BE2C (cell line): ENCODE measurements at places on chromosomes 12 and 14.

DNA sequence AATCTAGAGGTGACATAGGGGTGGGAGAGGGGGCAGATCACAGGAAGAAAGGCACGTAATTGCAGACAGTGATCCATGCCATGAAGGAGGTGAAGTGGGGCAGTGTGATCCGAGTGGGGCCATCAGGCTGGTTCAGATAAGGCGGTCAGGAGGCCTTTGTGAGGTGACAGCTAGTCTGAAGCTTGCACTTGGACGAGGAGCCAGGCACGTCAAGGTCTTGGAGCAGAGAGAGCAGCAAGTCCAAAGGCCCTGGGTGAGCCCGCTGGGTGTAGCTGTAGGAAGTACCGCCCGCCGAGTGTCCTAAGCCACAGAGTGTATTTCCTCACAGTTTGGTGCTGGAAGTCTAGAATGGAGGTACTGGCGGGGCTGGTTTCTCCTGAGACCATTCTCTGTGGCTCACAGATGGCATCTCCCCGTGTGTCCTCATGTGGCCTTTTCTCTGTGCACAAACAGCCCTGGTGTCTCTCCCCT, 23.6 kb downstream of the RHOF start:
- no peak for DNase-seq

DNA sequence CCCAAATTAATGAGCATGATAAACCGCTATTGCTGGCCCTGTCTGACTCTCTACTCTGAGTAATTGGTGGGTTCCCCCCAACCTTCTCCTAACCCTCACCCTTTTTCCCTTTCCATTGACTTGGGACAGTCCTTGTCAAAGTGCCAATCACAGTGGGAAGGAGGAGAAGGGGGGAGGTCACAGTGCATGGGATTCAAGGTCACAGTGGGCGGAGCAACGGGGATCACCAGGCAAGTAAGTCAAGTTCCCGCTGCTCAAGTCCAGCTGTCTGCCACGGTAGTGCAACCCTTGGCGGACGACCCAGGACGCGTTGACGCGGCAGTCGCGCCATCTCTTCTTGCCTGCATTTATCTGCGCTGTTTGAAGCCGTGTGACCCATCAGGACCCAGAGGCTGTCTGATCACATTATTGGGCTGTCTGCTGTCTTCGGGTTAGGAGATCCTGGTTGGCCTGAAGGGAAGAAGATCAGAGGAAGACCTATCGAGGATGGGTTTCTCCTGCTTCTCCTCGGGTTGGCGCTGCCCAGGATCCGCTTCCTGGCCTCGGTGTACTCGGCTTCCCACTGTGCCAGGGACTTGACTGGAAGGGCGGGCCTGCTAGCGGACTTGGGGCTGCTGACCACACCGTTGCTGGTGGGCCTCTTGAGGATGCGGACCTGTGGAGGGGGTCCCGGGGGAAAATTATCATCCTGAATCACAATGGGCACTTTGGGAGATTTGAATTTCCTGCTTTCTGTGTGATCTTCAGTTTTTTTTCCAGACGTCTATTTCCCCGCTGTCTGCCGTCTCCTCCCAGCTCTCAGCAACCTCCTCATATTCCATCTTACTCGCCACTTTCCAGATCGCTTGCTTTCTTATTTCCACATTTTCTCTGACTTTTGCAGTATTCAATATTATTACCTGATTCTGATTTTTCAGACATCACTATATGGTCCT, 3.1 kb upstream of the MDM2 start:
- peak; percentile 10 for DNase-seq

DNA sequence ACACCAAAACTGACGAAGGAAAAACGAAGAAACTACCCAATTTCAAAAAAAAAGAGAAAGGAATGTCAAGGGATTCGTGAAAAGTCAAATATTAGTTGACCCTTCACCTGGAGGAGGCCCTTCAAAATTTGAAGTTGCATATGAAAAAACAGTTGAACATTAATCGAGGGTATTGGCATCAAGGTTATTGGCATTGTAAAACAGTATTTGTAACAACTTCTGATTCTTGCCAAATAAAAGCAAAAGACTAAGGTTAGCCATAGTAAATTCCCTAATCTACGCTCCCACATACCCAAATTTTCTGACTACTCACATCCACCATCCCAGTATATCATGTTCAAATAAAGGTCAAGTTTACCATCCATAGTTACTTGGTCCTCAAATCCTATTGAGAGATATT, 118.6 kb downstream of the TMTC1 start:
- DNase-seq, result no peak

GRCh38 chr12:61356485-61356884, 903.7 kb upstream of the USP15 start:
- no peak for DNase-seq

- no peak for DNase-seq
Measured at GRCh38 chr14:77582511-77582910, 33.9 kb downstream of the SPTLC2 start.

DNA sequence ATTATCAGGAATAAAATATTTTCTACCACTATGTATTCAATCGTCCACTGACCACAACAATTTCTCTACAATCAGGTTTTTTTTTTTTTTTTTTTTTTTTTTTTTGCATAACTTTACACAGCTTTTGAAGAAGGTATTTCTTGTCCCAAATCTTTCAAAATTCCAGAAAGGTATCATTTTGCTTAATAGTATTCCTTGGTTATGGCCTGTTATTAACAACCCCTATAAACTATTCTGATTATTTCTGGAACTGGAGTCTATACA, 145.3 kb downstream of the ALX1 start:
- no peak for DNase-seq

- DNase-seq, result no peak
Measured at GRCh38 chr14:30915596-30915995, 41.2 kb downstream of the COCH start.

DNA sequence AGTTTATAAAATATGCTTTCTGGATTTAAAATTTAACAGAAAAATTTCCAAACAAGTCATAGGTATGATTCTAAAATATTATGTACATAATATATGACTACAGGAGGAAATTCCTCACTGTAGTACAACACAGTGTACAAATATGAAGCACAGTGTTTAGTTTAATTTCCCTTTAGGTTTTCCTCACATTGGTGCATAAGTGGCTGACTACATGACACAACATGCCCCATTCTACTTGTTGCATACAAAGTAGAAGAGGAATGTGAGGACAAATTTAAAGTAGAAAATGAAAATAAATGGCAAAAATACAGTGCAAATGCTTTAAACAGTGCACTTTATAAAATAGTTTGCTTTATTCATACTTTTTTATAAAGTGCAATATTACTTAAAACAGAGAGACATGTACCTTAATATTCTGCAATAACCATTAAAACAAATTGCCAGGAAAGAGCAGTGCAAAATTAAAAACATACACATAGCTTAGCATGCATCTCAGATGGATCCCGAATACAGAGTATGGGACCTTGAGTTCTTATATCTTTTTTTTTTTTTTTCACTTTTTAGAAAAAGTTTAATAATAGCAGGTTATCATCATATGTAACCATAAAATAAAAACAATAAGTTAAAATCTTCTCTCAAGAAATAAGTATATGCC, 54.8 kb upstream of the TTC7B start:
- no peak for DNase-seq
